ENCODE measurements at places on chromosomes 6 and 20.
A peak's percentile ranks its signal among the peaks of the same experiment; 100 is the strongest.

DNA sequence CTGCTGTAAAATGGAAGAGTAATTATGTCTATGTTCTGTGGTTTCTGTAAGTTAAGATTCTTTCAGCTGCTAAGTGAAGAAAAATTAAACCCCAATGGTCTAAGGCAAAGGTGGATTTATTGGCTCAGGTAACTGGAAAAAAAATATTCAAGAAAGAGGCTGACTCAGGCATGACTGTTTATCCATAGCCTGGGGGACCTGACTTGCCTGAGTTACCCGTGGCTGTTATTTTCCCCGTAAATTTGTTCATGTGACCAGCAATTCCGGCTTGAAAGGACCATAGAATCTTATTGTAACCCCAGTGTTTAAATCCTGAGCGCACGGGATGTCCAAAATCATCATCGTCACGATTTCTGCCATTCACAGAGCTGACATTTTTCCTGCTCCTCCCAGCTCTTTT, 32.3 kb upstream of the SULF2 start:
- DNase-seq, result no peak

DNA sequence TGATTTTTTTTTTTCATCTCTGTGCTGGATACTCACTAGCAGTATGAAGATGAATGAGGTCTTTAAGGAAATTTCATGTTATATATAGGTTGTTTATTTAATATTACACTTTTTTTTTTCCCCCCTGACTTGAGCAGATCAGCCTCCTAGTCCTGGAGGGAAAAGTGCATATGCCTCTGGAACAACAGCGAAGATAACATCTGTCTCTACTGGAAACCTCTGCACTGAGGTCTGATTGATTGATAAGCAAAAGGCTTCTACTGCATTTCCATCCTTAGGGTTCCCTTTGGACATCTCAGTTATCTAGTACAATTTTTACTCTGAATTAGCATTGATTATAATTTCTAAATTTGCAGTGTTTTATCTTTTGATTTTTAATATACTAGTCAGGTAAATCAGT, 49.8 kb upstream of the KIF25 start:
- DNase-seq, result no peak

DNA sequence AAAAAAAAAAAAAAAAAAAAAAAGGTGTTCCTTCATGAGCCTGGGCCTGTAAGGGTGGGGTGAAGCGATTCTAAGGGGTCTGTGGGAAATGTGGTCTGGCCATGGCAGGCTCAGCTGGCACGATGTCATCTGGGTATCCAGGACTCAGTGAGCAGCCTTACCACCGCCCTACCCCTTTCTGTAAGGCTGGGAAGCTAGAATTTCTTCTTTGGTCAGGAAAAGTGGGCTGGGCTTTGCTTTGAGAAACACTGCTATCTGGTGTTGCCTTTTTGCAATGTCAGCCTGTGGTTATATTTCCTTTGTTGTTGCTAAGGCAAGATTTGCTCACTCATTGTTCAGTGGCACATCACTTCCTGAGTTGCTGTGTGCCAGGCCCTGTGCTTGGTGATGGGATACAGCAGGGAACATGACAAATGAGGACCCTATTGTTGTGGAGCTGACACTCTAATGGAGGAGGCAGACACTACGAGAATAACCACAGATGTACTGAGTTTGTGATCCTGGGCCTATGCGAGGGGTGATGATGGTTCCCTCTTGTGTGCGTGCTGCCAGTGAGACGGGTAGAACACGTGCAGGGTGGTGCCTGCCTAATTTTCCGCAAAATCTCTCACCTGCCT, 45.9 kb upstream of the ZNFX1 start:
- DNase-seq, result no peak

DNA sequence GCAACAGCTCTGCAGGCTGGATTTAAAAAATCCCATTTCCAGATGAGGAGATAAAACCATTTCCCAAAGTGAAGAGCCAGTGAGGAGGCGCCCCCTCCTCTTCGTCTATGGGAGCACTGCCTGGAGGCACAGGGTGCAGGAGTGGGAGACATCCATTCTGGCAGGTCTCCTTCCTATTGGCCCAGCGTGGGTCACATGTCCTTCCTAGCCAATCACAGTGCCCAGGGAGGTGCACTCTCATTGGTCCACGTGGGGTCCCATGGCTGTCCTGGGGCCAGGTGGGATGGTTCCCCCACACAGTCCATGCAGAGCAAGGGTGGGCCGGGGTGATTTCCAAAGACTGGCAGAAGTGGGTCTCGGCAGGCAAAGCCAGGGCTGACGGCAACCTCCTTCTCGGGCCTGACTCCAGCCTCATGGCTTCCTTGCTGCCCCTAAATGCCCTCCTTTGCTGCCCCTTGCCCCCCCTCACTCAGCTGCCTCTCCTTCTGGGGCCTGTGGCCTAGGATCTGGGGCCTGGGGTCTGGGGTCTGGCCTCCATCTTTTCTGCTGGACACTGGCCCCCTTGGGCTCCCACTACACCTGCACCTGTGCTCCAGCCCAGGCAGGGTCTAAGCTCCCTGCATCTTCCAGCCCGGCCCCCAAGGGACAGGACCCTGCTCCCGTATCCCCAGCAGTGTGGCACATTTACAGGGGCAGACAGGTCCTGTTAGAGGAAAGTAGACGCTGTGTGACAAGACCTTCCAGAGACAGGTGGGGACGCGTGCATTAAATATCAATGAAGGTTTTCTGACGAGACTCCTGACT, 231.7 kb downstream of the TAF4 start:
- no peak for DNase-seq

- no peak for DNase-seq
Observed at GRCh38 chr6:87806635-87807034, 104.6 kb upstream of the AKIRIN2 start.

DNA sequence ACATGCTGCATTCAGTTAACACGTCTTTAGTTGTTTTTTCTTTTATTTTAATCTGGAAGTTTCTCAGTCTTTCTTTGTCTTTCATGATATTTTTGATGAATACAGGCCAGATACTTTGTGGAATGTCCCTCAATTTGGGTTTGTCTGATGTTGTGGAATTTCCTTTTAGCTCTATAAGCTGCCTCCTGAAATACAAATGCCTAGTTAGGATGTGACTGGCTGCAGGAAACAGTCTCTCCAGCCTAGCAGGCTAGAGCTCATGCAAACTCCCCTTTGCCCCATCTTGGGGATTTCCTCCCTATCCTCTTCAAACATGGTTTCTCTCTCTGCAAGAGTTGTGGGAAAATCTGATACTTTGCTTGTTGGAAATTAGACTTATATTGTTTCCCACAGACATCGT, 89.3 kb upstream of the JAG1 start:
- DNase-seq, result no peak

- DNase-seq, result no peak
Observed at GRCh38 chr6:81693266-81693665, 59.2 kb downstream of the TENT5A start.

DNA sequence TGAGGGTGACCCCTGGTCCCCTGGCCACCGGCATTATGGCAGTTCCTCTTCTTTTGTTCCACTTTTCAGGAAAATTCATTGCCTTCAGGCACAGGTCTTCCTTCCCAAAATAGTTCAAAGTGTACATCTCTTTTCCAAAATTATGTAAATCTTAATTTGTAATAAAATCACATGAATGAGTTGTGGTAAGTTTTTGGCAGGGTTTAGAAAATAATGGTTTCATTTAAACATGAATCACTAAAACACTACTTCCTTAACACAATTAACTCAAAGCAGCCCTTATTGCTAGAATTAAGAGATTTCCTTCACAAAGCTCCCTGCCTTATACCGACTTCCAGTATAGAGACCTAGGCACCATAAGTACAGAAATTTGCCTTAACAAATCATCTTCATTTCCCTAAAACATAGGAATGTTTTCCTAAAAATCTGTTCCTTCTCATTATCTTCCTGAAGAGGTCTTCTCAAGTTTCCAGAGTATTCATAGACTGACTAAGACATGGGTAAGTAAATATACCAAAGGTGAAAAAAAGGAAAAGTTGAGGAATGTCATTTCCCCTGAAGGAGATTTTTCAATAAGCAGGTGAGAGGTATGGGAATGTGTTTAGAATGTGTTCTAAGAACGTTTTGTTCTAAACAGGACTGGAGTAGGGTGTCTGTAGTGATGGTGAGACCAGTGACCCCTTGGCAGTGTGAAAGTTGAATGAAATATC, 148.2 kb upstream of the CITED2 start:
- no peak for DNase-seq

DNA sequence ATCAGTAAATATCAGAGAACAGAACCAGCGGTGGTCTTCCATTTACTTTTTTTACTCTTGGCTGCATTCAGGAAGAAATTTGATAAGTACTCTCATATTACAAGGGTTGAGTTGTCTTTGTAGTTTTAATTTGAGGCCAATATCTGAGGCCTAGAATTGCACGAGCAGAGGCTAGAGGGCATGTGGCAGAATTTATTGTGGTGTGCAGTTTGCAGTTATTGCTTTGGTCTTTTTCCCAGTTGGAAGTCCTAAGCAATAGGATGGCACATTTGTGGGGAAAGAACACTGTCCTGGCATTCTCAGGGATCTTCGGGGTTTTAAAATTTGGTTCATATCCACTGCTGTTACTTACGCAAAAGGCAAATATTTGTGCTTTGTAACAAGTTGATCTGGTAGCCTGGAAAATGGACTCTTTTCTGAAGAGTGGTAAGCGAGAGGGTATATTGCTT, 66.0 kb downstream of the CTNNBL1 start:
- DNase-seq, result no peak

GRCh38 chr6:150186129-150186898, 43.5 kb downstream of the PPP1R14C start:
- no peak for DNase-seq

- no peak for DNase-seq
Observed at GRCh38 chr6:70325009-70325408, 22.1 kb upstream of the COL9A1 start.

DNA sequence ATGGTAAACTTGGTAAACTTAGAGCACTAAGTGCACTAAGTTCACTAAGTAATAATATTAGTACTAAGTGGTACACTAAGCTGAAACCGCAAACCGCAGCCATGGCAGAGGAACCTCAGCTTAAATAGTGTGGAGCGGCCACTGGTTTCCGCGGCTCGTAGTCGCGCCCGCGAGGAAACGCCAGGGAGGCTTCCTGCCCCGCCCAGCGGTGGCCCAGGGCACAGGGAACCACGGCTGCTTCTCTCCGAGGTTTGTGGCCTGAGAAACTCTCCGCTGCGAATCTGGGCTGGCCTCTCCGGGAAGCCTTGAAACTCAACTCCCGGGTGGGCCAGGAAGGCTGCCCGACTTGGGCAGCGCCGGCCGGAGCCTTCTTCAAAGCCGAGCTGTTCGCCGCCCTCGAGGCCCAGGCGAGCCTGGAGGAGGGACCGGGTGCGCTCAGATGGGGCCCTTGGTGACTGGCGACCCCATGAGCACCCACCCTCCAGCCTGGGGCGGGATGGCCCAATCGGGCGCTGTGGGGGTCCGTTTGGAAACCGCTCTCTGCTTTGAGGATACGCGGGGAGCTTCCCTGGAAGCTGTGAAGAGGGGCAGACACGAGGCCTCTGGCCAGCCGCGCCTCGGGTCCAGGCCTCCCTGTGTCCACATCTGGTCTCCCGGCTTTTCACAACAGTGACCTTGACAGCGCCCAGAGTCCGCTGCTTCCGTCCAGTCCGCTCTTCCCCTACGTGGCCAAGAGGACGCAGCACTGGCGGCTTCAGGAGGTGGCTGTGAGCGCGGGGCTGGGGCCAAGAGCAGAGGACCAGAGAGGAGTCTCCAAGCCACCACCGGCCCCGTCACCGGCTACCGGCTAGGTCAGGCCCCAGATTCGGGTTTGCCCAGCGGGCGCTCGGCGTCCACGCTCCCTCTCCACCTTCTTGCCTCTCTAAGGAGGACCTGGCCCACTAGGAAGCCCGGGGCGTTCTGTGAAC, 25.4 kb upstream of the HLA-E start:
- peak; percentile 52 for DNase-seq

- no peak for DNase-seq
Observed at GRCh38 chr6:36118550-36119107, 11.7 kb upstream of the MAPK13 start.

- DNase-seq, result no peak
Observed at GRCh38 chr6:3422435-3423070, 34.3 kb downstream of the SLC22A23 start.

DNA sequence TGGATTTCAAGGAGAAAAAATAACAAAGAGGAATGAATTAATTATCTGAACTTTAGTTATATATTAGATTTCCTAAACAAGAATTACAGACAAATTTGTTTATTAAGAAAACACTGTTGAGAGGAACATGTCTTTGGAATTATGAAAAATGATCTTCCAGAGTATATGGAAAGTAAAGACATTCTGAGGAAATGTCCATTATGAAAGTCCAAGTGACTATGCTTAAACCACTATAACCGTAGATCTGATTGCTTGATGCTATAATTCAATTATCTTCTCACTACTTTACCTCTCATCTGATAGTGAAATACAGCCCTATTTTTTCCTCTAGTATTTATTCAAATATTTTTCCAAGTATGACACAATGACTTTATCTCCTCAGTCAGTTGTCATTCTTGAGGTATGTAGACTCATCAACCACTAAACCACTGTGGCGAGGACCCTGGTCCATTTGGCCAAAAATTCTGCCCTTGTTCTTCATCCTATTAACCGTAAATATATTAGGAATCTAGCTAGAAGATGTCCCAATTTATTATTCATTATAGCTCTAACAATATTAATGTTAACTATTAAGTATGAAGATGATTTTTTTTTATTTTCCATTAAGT, 37.3 kb upstream of the AHI1 start:
- no peak for DNase-seq

DNA sequence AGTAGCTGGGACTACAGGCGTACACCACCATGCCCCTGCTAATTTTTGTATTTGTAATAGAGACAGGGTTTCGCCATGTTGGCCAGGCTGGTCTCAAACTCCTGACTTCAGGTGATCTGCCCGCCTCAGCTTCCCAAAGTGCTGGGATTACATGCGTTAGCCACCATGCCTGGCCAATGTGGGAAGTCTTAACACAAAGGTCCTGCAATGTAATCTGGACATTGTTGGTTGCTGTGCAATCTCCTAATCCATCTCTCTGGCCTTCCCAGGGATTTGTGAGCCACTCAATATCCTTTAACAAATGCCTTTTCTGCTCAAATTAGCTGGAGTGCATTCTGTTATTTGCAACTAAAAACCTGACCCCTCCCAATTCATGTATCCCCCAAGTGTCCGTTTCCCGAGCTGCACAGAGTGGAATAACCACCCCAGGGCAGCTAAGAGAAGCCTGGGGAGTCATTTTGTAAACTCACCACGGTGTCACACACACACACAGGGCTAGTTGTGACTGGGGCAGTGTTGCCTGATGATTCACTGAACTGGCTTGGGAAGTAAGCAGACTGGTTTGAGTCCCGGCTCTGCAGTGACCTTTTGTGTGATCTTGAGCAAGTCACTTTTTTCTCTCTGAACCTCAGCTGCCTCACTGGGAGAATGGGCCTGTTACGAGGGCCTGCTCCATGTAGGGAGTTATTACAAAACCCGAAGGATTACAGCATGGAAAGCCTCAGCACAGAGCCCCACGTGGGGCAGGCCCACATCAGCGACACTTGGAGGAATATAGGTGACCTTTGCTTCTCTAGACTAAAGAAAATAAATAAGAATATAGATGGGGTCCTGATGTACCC, 152.3 kb downstream of the ZMYND8 start:
- no peak for DNase-seq

- no peak for DNase-seq
Observed at GRCh38 chr20:56245761-56246160, 2.8 kb upstream of the MC3R start.
